Caki2 (cell line): ENCODE measurements at places on chromosomes 11 and 22.

- peak; percentile 47 for DNase-seq
Observed at GRCh38 chr11:66639066-66639813, 737 bp downstream of the RBM4 start.

GRCh38 chr11:66231561-66231960 is 36.9 kb upstream of the RAB1B start:
- no peak for DNase-seq

DNA sequence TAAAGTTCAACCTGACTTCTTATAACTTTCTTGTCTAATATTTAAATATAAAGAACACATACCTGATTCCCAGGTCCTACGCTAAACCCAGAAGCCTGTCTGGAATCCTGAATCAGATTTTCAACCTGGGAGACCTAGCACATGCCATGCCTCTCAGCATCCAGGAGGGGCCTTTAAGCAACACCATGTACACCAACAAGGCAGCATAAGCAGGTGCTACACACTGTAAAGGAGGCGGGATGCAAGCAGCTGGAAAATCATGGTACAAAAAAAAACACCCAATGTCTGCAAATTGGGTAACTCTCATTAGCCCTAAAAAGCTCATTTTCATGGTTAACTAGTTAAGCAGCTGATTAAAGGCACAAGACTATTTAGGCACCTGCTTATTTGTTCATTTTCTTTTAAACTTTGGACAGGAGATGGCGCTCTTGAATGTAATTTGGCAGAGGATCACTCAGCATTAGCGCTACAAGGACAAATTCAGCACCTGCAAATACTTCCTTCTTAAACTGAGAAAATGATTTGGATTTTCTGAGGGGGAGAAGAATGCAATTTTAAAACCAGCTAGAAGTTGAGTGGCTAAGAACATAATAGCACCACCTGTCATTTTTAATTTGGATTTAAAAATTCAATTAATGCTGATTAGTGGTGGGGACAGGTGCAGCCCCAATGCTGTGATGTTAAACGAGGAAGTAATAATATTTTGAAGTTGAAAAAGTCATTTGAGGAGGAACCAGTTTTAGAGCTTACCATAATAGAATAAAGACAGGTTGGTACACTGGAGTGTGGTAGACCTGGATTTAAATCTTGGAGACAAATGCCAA is 104.0 kb downstream of the FAR1 start:
- peak; percentile 47 for DNase-seq

DNA sequence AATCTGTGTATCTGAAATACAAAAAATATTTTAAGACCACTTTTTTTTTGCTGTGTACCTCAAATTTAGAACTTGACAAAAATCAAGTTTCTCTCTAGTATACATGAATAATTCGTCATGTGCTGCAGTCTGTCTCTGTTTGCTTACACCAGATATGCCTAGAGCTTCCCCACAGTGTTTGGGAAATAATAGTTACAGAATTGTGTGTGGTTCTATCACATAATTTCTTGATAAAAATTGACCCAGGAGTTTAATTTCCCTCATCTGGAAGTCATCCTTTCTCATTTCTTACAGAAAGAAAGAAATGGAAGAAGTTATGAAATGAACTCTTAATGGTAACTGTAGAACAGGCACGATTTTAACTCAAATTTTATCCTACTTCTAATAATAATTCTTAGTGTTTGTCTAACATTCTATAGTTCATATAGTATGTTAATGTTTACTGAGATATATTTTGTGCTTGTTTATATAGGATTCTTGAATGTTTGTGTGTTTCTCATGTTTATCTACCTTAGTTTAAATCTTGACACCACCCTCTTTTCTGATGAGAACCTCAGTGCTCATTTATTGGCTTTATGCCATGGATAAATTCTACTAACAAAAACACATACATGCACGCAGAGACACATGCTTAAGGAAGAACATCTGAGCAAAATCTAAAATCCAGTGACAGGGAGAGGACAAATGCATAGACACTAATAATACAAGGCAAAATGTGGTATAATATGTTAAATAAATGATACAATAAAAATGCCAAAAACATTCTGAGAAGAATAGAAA is 61.4 kb upstream of the CTSC start:
- no peak for DNase-seq

GRCh38 chr11:92545906-92546471 is 321.4 kb downstream of the FAT3 start:
- no peak for DNase-seq
